ENCODE measurements at places on chromosomes 5 and 9. TPM values are rescaled to one million over a fixed set of nuclear protein-coding genes. Genes with fewer than 3 reads are reported as not detected.

DNA sequence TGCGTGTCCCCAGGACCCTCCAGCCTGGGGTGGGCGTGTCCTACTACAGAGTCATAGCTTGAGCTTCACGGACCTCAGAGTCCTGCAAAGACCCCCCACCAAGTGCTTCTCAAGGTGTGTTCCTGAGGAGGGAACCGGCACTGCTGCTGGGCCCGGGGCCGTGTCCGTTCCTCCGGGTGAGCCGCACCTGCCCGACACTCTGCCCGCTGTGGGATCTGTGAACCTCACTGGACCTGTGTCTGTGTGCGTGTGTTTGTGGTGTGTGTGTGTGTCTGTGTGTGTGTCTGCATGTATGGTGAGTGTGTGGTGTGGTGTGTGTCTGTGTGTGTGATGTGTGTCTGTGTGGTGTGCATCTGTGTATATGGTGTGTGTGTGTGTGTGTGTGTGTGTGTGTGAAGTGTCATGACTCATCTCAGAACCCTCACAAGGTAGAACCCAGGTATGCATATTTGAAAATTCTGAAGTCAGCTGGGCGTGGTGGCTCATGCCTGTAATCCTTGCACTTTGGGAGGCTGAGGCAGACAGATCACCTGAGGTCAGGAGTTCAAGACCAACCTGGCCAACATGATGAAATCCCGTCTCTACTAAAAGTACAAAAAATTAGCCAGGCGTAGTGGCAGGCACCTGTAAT lies 40.9 kb upstream of the RXRA start:
- DNase-seq, result no peak

- DNase-seq, result no peak
Observed at GRCh38 chr9:89730715-89731114, 125.9 kb downstream of the GADD45G start.

Gene BTNL8
- not detected for total RNA-seq

GRCh38 chr5:56456002-56456401 lies 222.9 kb upstream of the ANKRD55 start:
- DNase-seq, result no peak

DNA sequence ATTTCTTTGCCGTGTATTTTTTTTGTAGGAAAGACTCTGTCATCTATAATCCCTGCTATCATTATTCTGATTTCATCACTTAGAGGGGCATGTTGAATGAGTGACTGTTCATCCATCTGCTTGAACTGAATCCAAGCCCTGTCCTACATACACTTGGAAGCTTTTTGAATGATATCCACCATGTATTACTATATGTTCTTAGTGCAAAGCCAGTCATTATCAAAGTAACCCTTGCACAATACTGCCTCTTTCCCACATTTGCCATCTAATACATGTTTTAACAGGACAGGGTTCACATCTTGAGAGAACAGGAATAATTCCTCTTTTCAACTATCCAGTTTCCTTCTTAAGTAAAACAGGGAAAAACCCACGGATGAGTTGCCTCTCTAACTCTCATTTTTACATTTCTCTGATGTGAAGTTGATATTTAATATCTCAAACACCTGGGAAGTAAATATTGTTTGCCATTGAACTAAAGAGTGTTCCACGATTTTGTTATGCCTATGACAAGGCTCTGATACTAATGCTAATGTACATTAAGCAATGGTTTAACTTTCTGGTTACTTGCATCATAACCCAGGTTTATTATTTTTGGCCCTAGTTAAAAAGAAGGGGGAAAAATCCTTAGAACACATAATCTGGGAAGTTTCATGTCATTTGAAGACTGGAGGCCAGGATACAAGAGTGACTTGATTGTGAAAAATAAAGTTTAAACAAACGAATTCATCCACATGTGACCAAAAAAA lies 103.7 kb upstream of the TARS1 start:
- DNase-seq, result no peak

DNA sequence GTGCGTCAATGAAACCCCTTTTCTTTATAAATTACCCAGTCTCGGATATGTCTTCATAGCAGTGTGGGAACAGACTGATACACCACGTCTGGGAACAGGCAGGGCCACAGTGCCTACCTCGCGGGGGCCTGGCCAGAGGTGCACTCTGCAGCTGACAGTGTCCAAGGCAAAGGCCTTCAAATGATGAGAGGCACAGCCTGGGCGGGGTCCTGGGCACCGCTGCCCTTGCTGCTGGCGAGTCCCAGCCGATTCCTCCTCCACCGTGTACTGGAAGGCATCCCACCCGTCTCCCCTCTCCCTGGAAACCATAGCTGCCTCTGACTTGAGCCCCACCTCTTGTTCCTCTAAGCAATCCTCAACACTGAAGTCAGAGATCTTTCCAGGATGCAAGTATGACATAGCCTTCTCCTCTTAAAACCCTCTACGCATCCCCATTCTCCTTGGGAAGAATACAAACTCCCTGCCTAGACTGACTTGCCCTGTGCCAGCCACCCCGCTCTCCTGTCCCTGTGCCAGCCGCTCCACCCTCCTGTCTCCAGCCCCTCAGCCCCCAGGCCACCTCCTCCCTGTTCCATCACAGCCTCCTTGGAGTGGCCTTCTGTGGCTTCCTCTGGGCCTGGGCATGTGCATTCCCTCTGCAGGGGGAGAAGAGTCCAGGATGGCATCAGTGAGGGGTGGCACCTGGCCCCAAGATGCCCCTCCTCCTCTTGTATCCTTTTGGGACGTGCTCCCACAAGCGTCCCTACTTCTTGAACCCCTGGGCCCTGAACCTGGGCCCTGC lies 8.1 kb upstream of the COL5A1 start:
- no peak for DNase-seq

DNA sequence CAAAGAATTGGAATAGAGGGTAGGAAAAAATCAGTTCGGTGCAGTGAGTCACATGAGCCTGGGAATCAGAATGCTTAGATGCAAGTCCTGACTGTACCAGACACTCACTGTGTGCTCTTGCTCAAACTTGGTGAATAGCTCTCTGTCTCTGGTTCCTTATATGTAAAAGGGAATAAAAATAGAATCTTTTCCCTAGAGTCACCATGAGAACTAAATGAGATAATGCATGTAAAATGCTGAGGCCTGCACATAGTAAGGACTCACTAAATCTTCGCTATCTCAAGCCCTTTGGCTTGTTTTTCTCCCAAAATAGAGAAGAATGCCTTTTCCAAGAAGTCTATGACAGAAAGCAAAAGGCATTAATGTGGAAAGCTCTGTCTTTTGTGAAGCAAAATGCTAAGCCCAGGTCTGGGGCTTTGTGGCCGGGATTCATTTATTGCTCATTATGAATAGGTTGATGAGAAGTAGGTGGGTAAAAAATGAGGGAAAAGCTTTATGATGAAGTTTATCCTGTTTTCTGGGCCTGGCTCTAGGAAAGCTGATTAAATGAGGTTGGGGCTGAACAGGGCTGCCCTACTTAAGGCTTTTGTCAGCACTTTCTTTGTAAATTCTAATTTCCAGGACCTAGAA lies 483.3 kb downstream of the DMAC1 start:
- no peak for DNase-seq

Gene FRRS1L
- 0.14 TPM for total RNA-seq

- no peak for DNase-seq
Observed at GRCh38 chr5:168790002-168790635, 211.0 kb upstream of the PANK3 start.

Gene ARHGAP26
- 8.6 TPM for total RNA-seq

GRCh38 chr5:8322484-8322883 lies 453.5 kb downstream of the MTRR start:
- no peak for DNase-seq

Gene SPATA31A1
- not detected for total RNA-seq

Gene SLCO6A1
- total RNA-seq, result not detected

Gene C1QTNF3
- total RNA-seq, result 1.1 TPM

DNA sequence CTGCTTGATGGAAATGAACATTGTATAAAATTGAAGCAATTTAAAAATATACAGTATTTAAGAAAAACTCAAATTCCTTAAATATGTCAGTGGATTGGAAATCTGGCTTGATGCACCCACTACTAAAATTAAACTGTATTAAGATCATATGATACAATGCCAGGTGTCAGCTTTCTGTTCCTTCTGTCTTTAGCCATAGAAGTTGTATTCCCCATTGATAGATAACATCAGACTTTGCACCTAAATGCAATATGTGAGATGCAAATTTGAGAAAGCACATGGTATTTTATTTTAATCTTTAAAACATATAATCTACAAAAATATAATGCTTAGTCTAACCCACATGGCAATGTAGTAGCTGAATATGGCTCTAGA lies 697.4 kb upstream of the WWC1 start:
- no peak for DNase-seq

GRCh38 chr9:129435988-129436717 lies 184.7 kb downstream of the C9orf50 start:
- no peak for DNase-seq

GRCh38 chr5:157563929-157564716 lies 11.5 kb downstream of the ADAM19 start:
- no peak for DNase-seq

Gene EGR1
- total RNA-seq, result 4.1 TPM

GRCh38 chr5:149002053-149002452 lies 60.8 kb downstream of the SH3TC2 start:
- DNase-seq, result peak; percentile 99
